ENCODE measurements at places on chromosomes 2 and 18.

- no peak for DNase-seq
Observed at GRCh38 chr2:47134386-47135090, 20.6 kb downstream of the STPG4 start.

DNA sequence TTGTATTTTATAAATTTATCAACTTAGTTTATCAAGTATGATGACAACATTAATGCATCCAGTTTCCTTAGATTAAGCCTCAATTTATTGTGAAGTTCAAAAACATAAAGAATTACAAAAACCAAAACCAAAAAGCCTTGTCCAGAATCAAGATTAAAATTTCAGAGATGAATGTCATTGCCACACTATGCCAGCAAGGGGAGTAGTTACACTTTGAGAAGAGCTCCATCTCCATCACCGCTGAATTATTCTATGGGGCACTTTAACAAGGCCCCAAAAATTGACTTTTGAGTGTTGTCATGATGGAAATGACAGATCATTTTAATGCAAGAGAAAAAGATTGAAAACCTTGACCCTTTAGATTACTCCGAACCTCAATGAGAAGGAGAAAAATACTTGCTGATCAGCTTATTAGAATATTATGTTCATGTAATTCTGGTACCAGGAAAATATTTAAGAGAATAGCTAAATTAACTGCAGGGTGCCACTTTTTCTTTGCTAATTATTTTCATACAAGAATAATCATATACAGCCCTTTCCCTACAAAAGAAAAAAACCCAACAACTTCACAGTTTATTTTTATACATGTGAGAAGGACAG lies 152.5 kb upstream of the AQP4 start:
- no peak for DNase-seq

- no peak for DNase-seq
Observed at GRCh38 chr2:177042311-177042710, 170.3 kb upstream of the HNRNPA3 start.

- DNase-seq: no peak
Observed at GRCh38 chr2:28602751-28603639, 107.1 kb downstream of the PLB1 start.
